Stimulated activated CD8-positive, alpha-beta memory T cell treated with anti-CD3 and anti-CD28 coated beads, Interleukin-15, amount 100 ng/mL, for 48 hours (primary cell): ENCODE measurements at places on chromosomes 12 and 14.

- no peak for DNase-seq
Measured at GRCh38 chr14:68146818-68147217, 327.2 kb downstream of the RAD51B start.

- DNase-seq = no peak
Measured at GRCh38 chr12:21774358-21775132, at the start of gene KCNJ8. Gene KCNJ8, minus strand, starts transcription at chr12:21774706. Its CDS starts 1,090 bp downstream, at chr12:21773616.

- no peak for DNase-seq
Measured at GRCh38 chr12:51281202-51281924, 11.1 kb upstream of the SMAGP start.

GRCh38 chr14:79418649-79419415, 792.5 kb downstream of the DIO2 start:
- DNase-seq = no peak

- no peak for DNase-seq
Measured at GRCh38 chr12:108609537-108610335, 11.9 kb upstream of the TMEM119 start.

DNA sequence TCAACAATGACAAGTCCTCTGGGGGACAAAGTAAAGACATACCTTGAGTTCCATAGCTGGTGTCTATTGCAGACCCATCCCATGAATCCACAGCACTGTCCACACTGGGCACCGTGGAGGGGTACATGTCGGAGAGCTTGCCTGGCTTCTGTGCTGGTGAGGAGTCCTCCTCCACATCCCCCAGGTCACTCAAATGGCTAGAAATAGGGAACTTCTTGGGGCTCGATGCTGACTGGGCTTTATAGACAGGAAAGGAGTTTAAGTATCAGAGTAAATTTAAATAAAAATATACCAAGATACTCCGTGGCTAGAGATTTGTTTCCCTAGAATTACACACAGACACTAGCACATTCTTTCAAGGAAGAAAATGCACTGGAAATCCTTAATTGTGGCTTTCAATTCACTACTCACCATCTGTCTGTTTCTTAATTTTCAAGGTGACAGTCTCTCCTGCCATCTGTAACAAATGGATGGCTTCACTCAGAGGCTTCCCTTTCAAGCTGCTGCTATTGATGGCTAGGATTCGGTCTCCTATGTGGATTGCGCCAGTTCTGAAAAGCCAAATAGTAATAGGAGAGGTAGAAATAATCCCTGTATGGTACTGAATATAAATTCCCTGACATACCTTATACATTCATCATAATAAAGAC, 90.1 kb downstream of the HELB start:
- no peak for DNase-seq

DNA sequence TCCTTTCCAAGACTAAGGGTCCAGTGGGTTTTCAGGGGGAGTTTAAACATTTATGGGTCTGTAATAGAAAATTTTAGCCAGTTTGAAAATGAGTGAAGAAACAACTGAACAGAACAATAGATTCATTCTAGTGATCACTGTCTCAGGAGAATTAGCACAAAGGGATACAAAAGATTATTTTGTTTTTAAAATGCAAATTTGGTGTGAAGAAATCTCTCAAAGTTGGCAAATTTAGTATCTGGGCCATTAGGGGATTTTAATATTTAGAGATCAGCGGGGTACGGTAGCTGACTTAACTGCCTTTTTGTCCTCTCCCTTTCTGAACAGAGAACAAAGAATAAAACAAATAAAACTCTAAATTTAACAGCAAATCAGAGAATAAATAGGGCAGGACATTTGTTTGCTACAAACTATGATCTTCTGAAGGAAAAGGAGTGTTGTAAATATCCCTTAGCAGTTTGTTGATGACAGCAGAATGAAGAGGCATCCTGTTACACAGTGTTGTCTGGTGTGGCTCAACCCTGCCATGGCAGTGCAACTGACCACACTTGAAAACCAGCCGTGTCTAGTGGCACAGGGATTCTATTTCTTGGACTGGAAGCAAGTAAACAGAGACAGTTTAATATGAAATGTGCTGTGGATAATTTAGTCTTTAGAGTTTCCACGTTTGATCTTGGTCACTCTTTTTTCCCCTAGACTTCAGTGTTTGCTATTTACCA, 46.3 kb upstream of the LRTM2 start:
- DNase-seq = no peak

DNA sequence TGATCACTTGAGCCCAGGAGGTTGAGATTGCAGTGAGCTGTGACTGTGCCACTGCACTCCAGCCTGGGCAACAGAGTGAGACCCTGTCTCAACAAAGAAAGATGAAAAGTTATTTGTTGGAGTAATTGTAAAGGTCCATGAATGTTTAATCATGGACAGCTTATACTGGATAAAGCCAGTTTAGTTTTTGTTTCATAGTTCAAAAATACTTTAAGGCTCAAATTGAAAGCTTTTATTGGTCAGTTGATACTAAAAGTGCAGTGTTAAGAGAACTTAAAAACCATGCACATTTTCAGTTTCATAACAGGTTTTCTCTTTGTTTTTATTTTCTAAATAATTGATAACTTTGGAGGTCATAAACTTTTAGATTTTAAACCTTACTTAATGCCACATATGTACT, 108.4 kb downstream of the MON2 start:
- DNase-seq = no peak

GRCh38 chr12:91274916-91275315, 92.3 kb upstream of the DCN start:
- no peak for DNase-seq

DNA sequence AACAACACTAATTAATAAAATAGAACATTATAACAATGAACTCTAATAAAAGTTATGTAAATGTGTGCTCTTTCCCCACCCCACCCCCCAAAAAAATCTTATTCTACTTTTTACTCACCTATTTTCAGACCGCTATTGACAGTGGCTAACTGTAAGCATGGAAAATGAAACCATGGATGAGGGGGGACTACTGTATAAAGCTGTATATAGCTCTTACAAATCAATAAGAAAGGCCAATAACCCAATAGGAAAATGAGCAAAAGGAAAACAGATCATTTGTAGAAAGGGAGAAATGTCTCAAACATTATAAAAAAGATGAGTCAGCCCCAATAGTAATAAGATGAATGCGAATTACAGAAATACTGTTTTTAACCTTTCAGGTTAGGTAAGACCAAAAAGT, 27.4 kb downstream of the YEATS4 start:
- no peak for DNase-seq

GRCh38 chr14:93173943-93174395, 10.7 kb downstream of the MOAP1 start:
- DNase-seq = peak; percentile 17

DNA sequence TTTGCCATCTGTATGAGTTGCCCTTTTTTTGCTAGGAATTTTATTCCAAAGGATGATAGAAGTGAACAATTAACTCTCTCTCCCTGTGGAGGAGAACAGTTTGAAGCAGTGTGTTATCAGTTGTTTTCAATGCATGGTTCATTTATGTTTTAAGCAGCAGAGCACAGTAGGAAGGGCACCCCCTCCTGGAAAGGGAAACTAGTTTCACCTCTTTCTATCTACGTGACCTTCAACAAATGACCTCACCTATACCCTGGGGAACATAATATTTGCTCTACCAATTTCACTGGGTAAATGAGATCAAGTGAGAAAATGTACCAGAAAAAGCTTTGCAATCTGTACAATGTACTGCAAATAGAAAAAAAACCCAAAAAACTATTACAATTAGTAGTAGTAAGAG, 5.4 kb upstream of the DCP1B start:
- no peak for DNase-seq

- DNase-seq = no peak
Measured at GRCh38 chr12:32302218-32303173, 96.9 kb upstream of the FGD4 start.

DNA sequence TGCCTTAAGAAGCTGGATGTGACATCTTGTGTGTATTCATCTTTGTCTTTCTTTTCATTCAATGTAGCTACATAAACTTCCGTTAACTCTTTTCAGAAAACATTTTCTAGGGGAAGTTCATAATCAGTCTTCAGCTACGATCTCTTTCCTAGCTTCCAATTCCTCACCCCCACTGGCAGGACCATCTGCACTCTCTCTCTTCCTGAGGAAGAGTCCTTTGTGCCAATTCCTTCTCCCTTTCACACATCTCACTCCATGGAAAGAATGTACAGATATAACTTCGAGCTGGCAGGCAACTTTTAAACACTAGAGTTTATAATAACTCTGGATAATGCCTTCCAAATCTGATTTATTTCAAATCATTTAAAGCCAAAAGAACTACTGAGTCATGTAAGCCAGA, 495.7 kb downstream of the GALC start:
- no peak for DNase-seq

DNA sequence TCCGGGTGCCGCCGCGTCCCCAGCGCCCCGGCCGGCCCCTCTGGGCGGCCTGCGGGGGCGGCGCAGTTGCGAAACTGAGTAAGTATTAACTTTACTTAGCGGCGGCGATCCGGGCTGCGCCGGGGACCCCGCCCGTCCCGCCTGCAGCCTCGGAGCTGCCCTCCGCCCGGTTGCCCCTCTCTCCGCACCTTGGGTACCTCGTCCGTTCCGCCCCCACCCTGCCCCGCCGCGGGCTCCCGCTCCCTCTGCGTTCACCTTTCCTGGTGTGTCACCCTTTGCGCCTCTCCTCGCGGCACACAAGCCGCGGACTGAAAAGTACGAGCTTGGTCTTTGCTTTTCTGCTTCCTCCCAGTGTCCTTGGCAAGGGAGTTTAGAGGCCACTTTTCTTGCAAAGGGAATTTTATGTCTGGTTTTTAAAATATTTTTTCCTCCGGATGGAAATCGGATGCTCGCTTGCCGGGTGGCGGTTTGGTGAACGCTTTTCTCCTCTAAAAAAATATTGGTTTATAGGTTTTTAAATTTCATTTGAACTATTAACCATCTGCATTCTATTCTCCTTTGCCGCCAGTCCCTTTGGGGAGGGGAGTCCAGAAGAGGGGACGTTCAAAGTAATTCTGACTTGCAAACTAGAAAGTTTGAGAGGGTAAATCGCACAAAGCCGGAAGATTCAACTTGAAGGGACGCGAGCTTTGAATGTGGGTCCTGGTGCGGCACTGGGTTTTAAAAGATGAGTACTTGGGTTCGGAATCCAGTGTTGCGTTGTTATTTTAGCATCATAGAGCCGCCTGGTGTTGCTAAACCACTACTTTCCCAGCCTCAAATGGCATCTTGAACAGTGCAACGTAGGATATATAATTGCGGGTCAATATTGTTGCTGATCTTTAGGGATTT, 834 bp downstream of the RASSF8 start:
- DNase-seq = no peak

DNA sequence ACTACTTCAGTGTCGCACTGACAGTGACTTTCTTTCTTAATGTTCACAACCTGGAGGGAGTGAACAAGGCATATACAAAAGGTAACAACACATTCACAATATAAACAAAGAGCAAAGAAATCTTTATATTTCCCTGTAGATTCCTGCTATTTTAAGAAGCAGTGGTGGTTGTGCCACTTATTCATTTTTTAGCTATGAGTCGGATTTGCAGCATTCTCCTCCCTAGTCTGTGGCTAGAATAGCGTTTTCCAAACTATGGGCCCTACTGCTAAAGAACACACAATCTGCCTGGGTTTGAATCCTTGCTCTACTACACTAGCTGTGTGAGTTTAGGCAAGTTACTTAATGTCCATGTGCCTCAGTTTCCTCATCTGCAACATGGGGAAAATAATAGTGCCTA, 18.6 kb upstream of the MDM1 start:
- no peak for DNase-seq

- no peak for DNase-seq
Measured at GRCh38 chr12:123250471-123251383, 17.5 kb downstream of the MTRFR start.

DNA sequence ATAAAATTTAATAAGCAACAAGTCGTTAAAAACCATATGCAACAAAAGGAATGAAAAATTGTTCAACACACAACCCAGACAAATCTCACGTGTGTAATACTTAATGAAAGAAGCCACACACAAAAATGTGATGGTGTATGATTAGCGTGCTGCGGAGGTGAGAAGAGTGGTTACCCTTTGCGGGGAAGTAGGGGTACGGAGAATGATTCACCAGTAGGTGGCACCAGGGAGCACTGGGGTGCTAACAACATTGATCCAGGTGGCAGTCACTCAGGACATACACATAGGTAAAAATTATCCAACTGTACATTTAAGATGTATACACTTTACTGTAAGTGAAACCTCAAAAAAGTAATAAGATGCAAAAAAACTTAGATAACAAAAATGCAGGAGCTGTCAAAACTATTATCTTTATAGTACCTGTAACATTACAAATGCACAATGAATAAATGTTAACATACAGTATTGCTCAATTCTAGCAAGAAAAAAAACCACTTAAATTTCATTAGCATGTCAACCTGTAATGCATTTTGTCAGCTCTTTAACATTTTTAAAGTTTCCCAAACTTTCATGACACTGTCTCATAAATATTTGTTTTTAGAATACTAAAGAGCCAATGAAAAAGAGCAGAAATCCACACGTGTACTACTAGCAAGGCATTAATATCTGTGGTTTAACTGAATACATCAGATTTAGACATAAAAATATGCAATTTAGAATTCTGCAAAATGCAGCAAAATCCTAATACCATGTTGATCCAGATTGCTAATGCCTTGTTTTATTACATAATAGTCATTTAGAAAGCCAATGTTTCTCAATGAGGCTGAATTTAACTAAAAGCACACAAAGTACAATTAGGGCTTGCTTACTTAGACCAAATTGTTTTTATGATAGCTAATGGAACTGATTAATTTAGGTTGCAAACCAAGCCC, 46.7 kb downstream of the TMCC3 start:
- peak; percentile 21 for DNase-seq

- no peak for DNase-seq
Measured at GRCh38 chr14:43539210-43539609, 967.9 kb downstream of the FSCB start.

DNA sequence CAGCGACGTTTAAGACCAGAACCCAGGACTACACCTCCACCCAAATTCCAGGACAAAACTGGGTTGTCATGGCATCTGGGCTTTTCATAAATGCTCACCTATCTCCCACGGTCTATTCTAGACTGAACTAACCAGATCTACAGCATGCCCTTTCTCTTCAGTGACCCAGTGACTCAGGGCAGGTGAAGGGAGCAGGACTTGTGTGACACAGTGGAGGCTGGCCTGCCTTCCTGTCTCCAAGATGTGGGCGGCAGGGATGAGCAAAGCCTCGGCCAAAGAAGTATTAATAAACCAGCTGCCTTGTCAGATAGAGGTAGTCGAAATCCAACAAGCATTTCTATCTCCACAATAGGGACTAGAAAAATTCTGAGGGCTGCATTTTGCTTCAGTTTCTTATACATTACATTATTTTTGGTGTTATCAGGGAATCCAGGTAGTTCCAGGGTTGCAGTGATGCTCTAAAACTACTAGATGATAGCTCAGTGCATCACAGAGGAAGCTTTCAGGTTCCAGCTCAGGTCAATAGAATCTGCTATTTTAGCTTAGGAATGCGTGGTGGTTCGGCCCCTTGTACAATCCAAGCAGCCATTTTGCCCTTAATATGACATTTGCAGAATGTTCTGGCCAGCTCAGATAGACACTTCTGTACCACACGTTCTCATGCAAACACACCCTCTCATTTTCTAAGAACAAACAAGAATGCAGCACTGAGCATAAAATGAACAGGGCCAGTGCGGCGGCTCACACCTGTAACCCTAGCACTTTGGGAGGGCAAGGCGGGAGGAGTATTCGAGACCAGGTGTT, 4.2 kb upstream of the GLRX5 start:
- no peak for DNase-seq

GRCh38 chr12:76080017-76080728, 4.3 kb downstream of the NAP1L1 start:
- no peak for DNase-seq

GRCh38 chr12:109124878-109125648, 8.7 kb downstream of the ACACB start:
- no peak for DNase-seq
